ENCODE measurements at places on chromosomes 1 and 21.

- no peaks in the 10 kb centered on the region for H3K27me3 ChIP-seq
- no peak overlapping the region for H3K4me3 ChIP-seq
- no peaks in the 10 kb centered on the region for H3K36me3 ChIP-seq
- no peak for DNase-seq
- H3K27ac ChIP-seq: no peak overlapping the region
Measured at GRCh38 chr1:118039170-118039569, 109.6 kb downstream of the WDR3 start.

DNA sequence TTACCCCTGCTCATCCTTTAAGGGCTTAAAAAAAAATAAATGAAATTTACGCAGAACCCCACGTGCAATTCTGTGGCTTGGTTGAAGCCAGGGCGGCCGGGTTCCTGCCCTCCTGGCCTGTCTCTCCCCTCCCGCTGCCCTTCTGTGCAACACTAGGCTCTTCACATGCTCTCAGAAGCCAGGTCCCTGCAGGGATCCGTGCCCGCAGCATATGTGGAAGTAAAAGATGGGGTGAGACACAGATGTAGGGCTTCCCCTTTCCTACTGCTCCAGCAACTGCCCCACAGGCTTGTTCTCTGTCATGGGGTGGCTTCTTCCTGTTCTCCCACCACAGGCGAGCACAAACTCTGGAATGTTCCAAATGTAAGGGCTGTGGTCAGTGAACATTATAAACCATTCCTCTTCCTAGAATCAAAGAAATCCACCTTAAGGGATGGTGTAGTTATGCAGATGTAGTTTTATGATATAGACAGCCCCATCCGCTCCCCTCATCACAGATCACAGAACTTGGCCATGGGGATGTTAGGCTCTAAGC lies 535.4 kb downstream of the KIF26B start:
- no peak overlapping the region for H3K4me3 ChIP-seq
- no peak for DNase-seq
- H3K27me3 ChIP-seq: peaks cover 2% of the 10 kb centered on the region
- no peaks in the 10 kb centered on the region for H3K4me1 ChIP-seq

- H3K4me1 ChIP-seq: peaks cover 4% of the 10 kb centered on the region
- H3K27ac ChIP-seq: no peak overlapping the region
- no peak overlapping the region for H3K4me3 ChIP-seq
- DNase-seq: no peak
- H3K36me3 ChIP-seq: no peaks in the 10 kb centered on the region
Measured at GRCh38 chr1:183467687-183468086, 4.6 kb upstream of the SMG7 start.

DNA sequence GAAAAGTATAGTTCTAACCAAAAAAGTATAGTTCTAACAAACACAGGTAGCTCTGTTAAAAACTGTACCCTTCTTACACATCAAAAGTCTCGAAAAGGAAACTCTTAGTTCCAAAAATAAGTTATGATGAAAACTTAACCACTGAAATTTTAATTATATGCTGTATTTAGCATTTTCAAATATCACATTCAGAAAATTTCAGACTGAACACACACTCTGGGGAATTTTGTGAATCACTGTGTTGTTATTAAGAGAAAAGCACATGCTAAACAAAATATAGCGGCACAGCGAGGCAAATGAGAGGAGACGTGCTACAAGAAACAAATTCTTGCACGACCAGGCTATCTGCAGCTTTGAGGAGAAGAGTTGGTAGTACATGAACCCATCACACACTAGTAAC lies 30.4 kb downstream of the VAV3 start:
- H3K4me1 ChIP-seq: no peaks in the 10 kb centered on the region
- H3K27ac ChIP-seq: no peak overlapping the region
- DNase-seq: no peak

DNA sequence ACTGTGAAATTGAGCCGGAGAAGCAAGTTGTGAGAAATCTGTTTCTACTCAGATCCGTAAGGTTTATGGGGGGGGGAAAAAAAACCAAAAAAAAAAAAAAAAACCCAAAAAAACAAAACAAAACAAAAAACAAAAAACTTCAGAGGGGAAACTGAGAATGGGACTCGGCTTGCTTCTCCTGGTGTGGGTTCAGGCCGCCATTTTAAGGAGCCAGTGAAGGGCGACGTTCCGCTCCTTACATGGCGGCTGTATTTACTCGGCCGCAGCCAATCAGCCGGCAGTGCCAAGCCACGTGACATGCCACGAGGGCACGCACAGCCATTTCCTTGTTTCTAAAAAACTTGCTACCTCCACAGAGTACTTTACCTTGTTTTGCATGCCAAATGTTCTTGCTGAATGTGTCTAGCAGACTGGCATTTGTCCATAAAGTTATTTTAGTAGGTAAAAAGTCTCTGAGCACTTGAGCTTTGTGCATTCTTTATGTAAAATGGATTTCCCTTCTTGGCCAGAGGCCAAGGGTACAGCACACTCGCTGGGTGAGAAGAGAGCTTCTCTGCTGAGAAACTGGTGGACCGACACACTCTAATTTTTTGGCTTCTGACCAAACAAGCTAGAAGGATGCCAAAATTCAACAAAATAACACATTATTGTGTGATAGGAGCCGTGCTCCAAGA lies 101.8 kb downstream of the NFIA start:
- no peaks in the 10 kb centered on the region for H3K36me3 ChIP-seq
- peak overlapping the region; percentile 66 for H3K4me3 ChIP-seq
- no peaks in the 10 kb centered on the region for H3K27me3 ChIP-seq
- H3K27ac ChIP-seq: peak overlapping the region; percentile 94
- DNase-seq: peak; percentile 93

DNA sequence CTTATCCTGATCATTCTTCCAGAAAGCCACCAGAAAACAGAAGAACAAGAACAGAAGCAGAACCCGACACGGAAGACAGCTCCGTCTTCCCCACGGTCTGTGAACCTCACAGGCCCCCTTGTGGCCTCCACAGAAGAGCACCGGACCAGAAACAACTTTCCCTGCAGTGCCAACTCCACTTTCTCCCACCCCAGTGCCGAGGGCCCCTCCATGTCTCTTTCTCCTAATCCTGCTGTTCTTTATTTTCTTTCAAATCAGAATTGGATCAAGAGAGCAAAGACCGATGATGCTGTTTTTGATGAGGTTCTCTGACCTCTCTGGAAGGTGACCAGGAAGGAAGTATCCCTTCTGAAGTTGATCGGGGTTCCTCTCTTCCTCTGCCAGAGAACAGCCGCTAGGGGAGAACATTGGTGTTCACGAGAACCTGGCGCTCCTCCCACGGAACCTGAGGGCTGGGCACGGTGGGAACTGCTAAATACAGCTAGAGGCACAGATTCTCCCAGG lies 58.9 kb upstream of the CTTNBP2NL start:
- no peaks in the 10 kb centered on the region for H3K27me3 ChIP-seq
- DNase-seq: peak; percentile 59
- H3K4me3 ChIP-seq: no peak overlapping the region
- H3K4me1 ChIP-seq: no peaks in the 10 kb centered on the region
- H3K36me3 ChIP-seq: no peaks in the 10 kb centered on the region

GRCh38 chr1:201884425-201884824 lies 4.3 kb upstream of the SHISA4 start:
- peaks cover 82% of the 10 kb centered on the region for H3K4me1 ChIP-seq
- no peaks in the 10 kb centered on the region for H3K27me3 ChIP-seq
- no peaks in the 10 kb centered on the region for H3K36me3 ChIP-seq
- peak overlapping the region; percentile 95 for H3K27ac ChIP-seq
- H3K4me3 ChIP-seq: no peak overlapping the region

DNA sequence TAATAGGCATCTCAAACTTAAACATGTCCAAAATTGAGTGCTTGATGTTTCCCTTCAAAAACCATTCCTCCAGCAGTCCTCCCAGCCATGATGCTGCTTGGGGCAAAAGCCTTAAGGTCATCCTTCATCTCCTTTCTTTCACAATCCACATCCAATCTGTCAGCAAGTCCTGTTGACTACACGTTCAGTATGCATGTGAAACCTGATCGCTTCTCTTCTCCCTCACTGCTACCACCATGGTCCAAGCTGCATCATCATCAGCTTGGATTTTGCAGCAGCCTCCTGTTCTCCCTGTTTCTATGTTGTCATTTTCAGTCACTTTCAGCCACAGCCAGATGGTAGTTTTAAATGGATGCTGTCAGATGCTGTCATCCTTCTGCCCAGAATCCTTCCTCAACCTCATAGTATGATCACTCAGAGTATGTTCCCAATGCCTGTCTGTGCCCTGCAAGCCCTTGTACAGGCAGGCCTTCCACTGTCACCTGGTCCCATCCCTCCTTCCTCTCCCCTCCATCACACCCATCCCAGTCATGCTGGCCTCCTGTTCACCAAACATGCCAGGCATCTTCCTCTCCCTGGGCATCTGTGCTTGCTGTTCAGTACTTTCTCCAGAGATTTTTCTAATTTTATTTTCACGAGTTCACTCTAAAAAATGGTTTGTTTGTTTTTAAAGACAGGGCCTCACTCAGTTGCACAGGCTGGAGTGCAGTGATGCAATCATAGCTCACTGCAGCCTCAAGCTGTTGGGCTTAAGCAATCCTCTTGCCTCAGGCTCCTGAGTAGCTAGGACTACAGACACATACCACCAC lies 66.0 kb downstream of the SYDE2 start:
- DNase-seq: no peak
- H3K27me3 ChIP-seq: peaks cover 3% of the 10 kb centered on the region
- H3K36me3 ChIP-seq: no peaks in the 10 kb centered on the region
- H3K4me1 ChIP-seq: no peaks in the 10 kb centered on the region
- no peak overlapping the region for H3K27ac ChIP-seq
- H3K4me3 ChIP-seq: no peak overlapping the region

DNA sequence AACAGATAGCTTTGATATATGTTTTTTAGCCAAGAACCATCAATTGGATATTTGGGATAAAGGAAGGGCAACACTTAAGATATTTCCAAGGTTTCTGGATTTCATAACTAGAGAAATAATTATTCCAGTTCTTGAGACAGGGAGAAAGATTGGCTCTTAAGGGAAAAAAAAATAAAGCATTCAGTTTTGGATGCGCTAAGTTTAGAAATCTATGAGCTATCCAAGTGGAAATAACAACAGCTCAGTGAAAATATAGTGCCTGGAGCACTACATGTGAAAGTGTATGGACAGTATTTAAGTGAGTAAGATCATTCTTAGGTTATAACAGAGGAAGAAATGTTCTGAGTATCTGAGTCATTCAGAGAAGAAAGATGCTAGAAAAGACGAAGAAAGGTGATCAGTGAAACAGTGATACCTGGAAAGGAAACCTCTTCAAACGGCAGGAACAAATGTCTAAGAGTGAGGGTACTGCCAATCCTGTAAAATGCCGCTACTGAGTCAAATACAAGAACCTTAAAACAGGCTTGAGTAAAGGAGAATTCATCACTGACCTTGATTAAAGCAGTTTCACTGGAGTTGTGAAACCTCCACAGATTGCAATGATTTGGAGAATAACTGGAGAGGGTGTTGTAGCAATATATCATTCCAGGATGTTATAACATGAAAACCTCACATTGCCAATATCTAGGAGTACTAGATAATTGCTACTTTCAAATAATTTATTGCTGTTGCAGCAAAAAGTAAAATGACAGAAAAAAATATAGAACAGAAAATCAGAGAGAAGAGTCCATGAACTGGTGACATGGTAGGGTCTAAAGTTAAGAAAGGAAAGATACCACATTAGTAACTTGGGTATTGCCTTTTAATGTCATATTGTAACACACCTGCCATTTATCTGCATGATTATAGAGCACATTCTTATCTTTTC lies 482.1 kb upstream of the RGS18 start:
- no peak overlapping the region for H3K27ac ChIP-seq
- no peaks in the 10 kb centered on the region for H3K36me3 ChIP-seq
- no peaks in the 10 kb centered on the region for H3K27me3 ChIP-seq

- no peaks in the 10 kb centered on the region for H3K4me1 ChIP-seq
- no peaks in the 10 kb centered on the region for H3K36me3 ChIP-seq
- no peak for DNase-seq
Measured at GRCh38 chr1:104291156-104291555, 541.5 kb downstream of the AMY1C start.

- peak; percentile 63 for DNase-seq
- H3K4me1 ChIP-seq: peaks cover 43% of the 10 kb centered on the region
- H3K36me3 ChIP-seq: no peaks in the 10 kb centered on the region
- peak overlapping the region; percentile 92 for H3K27ac ChIP-seq
Measured at GRCh38 chr1:99648107-99648506, 2.2 kb downstream of the PALMD start.

- peaks cover 1% of the 10 kb centered on the region for H3K4me1 ChIP-seq
- DNase-seq: no peak
- H3K4me3 ChIP-seq: no peak overlapping the region
- no peaks in the 10 kb centered on the region for H3K27me3 ChIP-seq
- H3K36me3 ChIP-seq: no peaks in the 10 kb centered on the region
Measured at GRCh38 chr1:167904652-167905130, 9.2 kb downstream of the ADCY10 start.

- no peak overlapping the region for H3K27ac ChIP-seq
- DNase-seq: no peak
- no peaks in the 10 kb centered on the region for H3K36me3 ChIP-seq
- H3K4me1 ChIP-seq: no peaks in the 10 kb centered on the region
- no peaks in the 10 kb centered on the region for H3K27me3 ChIP-seq
Measured at GRCh38 chr21:31576428-31576827, 83.1 kb upstream of the SOD1 start.

- H3K27me3 ChIP-seq: no peaks in the 10 kb centered on the region
- no peaks in the 10 kb centered on the region for H3K4me1 ChIP-seq
- no peak for DNase-seq
- H3K27ac ChIP-seq: no peak overlapping the region
- H3K4me3 ChIP-seq: no peak overlapping the region
Measured at GRCh38 chr1:188027613-188028012, 1198.9 kb downstream of the PLA2G4A start.

GRCh38 chr1:7587773-7588456 lies 183.2 kb upstream of the VAMP3 start:
- H3K27ac ChIP-seq: no peak overlapping the region
- H3K36me3 ChIP-seq: no peaks in the 10 kb centered on the region
- no peaks in the 10 kb centered on the region for H3K4me1 ChIP-seq
- H3K27me3 ChIP-seq: no peaks in the 10 kb centered on the region
- no peak overlapping the region for H3K4me3 ChIP-seq
- DNase-seq: no peak

- no peak for DNase-seq
- peaks cover 34% of the 10 kb centered on the region for H3K4me1 ChIP-seq
- H3K27ac ChIP-seq: peak overlapping the region; percentile 52
- peaks cover 5% of the 10 kb centered on the region for H3K36me3 ChIP-seq
Measured at GRCh38 chr1:8652467-8653046, 164.9 kb downstream of the RERE start.

GRCh38 chr1:47655521-47656300 lies 217.9 kb downstream of the FOXD2 start:
- no peak overlapping the region for H3K27ac ChIP-seq
- H3K4me1 ChIP-seq: peaks cover 9% of the 10 kb centered on the region
- no peak for DNase-seq
- H3K27me3 ChIP-seq: no peaks in the 10 kb centered on the region

- no peak for DNase-seq
- H3K27me3 ChIP-seq: no peaks in the 10 kb centered on the region
- H3K4me3 ChIP-seq: no peak overlapping the region
- peak overlapping the region; percentile 90 for H3K27ac ChIP-seq
- H3K4me1 ChIP-seq: peaks cover 75% of the 10 kb centered on the region
Measured at GRCh38 chr1:59598120-59598440, 216.7 kb upstream of the HOOK1 start.

- no peak overlapping the region for H3K4me3 ChIP-seq
- H3K36me3 ChIP-seq: peaks cover 4% of the 10 kb centered on the region
- no peaks in the 10 kb centered on the region for H3K27me3 ChIP-seq
- H3K4me1 ChIP-seq: no peaks in the 10 kb centered on the region
- DNase-seq: no peak
- H3K27ac ChIP-seq: no peak overlapping the region
Measured at GRCh38 chr1:64699327-64699726, 45.5 kb upstream of the RAVER2 start.
